Fibroblast of skin of right quadriceps (primary cell): ENCODE measurements at places on chromosomes 3 and 15.

DNA sequence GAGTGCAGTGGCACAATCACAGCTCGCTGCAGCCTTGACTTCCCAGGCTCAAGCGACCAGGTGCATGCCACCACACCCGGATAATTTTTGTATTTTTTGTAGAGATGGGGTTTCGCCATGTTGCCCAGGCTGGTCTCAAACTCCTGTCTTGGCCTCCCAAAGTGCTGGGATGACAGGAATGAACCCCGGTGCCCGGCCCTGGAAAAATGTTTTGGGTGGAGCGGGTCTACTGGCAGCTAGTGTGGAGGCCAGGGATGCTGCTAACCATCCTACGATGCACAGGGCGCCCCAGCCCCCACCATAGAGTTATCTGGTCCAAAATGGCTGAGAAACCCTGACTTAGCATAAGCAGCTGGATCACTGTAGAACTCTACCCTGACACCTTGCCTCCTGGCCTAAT, 35.4 kb downstream of the NIPA2 start:
- DNase-seq = no peak

GRCh38 chr3:129161860-129162271, 1.0 kb upstream of the ISY1 start:
- peak; percentile 5 for DNase-seq

GRCh38 chr3:38608961-38609360, 40.5 kb downstream of the SCN5A start:
- DNase-seq = no peak

- peak; percentile 32 for DNase-seq
Observed at GRCh38 chr15:31200735-31201151, 99.2 kb upstream of the TRPM1 start.

- no peak for DNase-seq
Observed at GRCh38 chr3:191263850-191264249, 64.8 kb downstream of the OSTN start.
